ENCODE measurements at places on chromosomes 5 and 9. TPM values are rescaled to one million over a fixed set of nuclear protein-coding genes. Genes with fewer than 3 reads are reported as not detected.

EIF4E1B gene
- not detected for total RNA-seq

CYLC2 gene
- total RNA-seq = not detected

OBP2B gene
- total RNA-seq = not detected

GGTA1 gene
- total RNA-seq = not detected

- H3K4me1 ChIP-seq = no peaks in the 10 kb centered on the region
- H3K27me3 ChIP-seq = no peaks in the 10 kb centered on the region
- no peaks in the 10 kb centered on the region for H3K36me3 ChIP-seq
- DNase-seq = no peak
These were observed 44.2 kb downstream of the SNX30 start for GRCh38 chr9:112794731-112795130.

- H3K36me3 ChIP-seq = peaks cover 64% of the 10 kb centered on the region
- H3K27ac ChIP-seq = no peak overlapping the region
- no peaks in the 10 kb centered on the region for H3K27me3 ChIP-seq
These were observed 70.6 kb downstream of the SMARCA2 start for GRCh38 chr9:2085716-2086115.

- H3K27me3 ChIP-seq = no peaks in the 10 kb centered on the region
- peaks cover 16% of the 10 kb centered on the region for H3K4me1 ChIP-seq
- no peaks in the 10 kb centered on the region for H3K36me3 ChIP-seq
- H3K27ac ChIP-seq = no peak overlapping the region
These were observed 12.5 kb downstream of the RGS3 start for GRCh38 chr9:113475992-113476391.

DNA sequence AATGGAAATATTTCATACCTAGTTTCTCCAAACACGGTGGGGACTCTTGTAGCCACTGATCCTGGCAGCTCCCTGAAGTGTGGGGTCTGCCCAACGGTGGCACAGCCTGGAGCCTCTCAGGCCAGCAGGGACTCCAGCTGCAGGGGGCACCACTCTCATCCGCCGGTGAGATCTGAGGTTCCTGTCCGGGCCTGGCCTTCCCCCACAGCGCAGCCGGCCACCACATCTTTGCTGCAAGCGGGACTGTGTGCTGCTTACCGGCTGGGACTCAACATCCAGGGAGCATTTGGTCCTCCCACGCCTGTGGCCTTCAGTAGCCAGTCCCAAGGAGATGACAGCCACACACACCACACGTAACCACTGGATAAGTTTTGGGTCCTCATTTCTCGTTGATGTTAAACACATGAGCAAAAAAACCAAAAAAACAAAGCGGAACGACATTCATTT lies 7.7 kb upstream of the NKX2-5 start:
- no peaks in the 10 kb centered on the region for H3K36me3 ChIP-seq
- peaks cover 99% of the 10 kb centered on the region for H3K27me3 ChIP-seq
- H3K27ac ChIP-seq = no peak overlapping the region

DNA sequence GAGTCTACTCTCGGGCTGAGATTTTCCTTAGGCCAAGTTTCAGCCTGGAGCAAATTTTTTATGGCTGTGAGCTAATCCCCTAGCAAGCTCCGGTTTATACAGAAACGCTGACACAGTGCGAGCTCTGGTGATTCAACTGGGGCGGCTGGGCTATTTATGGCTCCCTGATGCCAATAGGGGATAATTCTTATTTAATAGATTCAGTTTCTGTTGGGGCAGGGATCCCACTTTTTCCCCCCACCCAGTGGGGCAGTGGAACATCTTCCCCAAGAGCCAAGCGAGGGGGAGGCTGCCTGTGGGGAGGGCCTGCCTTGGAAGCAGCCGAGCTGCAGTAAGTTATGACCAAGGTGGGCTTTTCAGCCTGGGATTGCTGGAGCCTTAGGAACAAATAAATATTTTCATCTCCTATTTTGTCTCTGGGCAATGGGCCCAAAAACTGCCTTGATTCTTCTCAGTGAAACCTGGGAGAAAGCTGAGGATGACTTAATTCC lies 129.1 kb downstream of the MACROH2A1 start:
- H3K36me3 ChIP-seq = no peaks in the 10 kb centered on the region
- no peak overlapping the region for H3K4me3 ChIP-seq
- H3K27ac ChIP-seq = no peak overlapping the region
- no peak for DNase-seq
- peaks cover 30% of the 10 kb centered on the region for H3K4me1 ChIP-seq
- peaks cover 9% of the 10 kb centered on the region for H3K27me3 ChIP-seq

- H3K4me1 ChIP-seq = peaks cover 9% of the 10 kb centered on the region
- H3K4me3 ChIP-seq = no peak overlapping the region
- peak overlapping the region; percentile 81 for H3K27ac ChIP-seq
- H3K27me3 ChIP-seq = no peaks in the 10 kb centered on the region
- DNase-seq = no peak
These were observed 52.3 kb downstream of the NLN start for GRCh38 chr5:65774346-65774745.

DNA sequence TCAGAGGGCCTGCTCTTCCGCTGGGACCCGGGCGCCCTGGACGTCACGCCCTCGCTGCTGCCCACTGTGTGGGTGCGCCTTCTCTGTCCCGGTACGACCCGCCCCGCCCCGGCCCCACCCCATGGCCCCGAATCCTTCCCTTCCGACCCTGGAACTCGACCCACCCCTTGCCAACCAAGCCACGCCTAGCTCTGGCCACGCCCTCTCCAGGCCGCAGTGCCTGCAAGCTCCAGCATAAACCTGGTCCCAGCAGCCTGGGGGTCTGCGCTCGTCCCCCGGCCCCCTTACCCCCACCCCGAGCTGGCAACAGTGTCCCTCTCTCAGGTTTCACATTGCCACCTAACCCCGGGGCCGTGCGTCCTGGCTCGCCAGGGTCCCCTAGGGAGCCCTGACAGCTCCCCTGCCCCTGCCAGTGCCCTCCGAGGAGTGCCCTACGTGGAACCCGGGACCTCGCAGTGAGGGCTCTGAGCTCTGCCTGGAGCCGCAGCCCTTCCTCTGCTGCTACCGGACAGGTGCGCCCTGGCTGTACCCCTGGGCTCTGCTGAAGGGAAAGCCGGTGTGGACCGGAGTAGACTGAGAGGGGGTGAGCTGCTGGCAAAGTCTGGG lies 3.4 kb downstream of the ADGRD2 start:
- H3K27me3 ChIP-seq = peaks cover 53% of the 10 kb centered on the region
- H3K27ac ChIP-seq = no peak overlapping the region
- H3K4me3 ChIP-seq = no peak overlapping the region
- no peak for DNase-seq

- H3K4me3 ChIP-seq = no peak overlapping the region
- H3K27ac ChIP-seq = no peak overlapping the region
- H3K36me3 ChIP-seq = no peaks in the 10 kb centered on the region
- DNase-seq = no peak
- H3K4me1 ChIP-seq = peaks cover 17% of the 10 kb centered on the region
These were observed 31.6 kb downstream of the TNFSF8 start for GRCh38 chr9:114898741-114899140.

- no peaks in the 10 kb centered on the region for H3K4me1 ChIP-seq
- DNase-seq = no peak
- peaks cover 20% of the 10 kb centered on the region for H3K27me3 ChIP-seq
- H3K36me3 ChIP-seq = no peaks in the 10 kb centered on the region
These were observed 15.5 kb upstream of the FAF2 start for GRCh38 chr5:176432707-176433106.

- DNase-seq = no peak
- H3K4me3 ChIP-seq = no peak overlapping the region
- H3K27ac ChIP-seq = no peak overlapping the region
These were observed 164.5 kb downstream of the GAS1 start for GRCh38 chr9:86782831-86783230.

GRCh38 chr9:5554254-5554653 lies 43.9 kb downstream of the PDCD1LG2 start:
- no peak overlapping the region for H3K27ac ChIP-seq
- H3K4me1 ChIP-seq = peaks cover 9% of the 10 kb centered on the region
- H3K27me3 ChIP-seq = no peaks in the 10 kb centered on the region
- no peak for DNase-seq
- no peak overlapping the region for H3K4me3 ChIP-seq
- H3K36me3 ChIP-seq = no peaks in the 10 kb centered on the region

- H3K27me3 ChIP-seq = no peaks in the 10 kb centered on the region
- no peak overlapping the region for H3K4me3 ChIP-seq
- no peaks in the 10 kb centered on the region for H3K4me1 ChIP-seq
- H3K36me3 ChIP-seq = peaks cover 5% of the 10 kb centered on the region
- no peak for DNase-seq
These were observed 22.4 kb downstream of the ARPC5L start for GRCh38 chr9:124884376-124884775.

DNA sequence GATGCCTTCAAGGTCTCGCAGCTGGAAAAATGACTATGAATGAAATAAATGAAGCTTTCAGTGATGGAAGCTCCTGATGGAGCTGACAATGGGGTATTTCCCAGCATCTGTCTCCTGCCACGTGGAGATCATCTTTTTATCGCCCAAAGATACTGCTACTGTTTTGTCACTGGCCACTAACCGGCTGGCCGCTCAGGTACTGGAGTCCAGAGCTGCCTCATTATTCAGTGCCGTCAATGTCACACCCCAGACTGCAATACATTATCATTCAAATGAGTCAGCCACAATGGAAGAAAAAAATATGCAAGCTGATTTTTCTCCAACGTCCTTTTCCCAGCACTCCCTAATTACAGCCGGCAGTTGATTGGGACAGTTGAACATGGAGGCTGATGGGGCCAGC lies 280.4 kb downstream of the ZSWIM6 start:
- H3K27me3 ChIP-seq = peaks cover 10% of the 10 kb centered on the region
- no peaks in the 10 kb centered on the region for H3K36me3 ChIP-seq
- no peak overlapping the region for H3K27ac ChIP-seq

DNA sequence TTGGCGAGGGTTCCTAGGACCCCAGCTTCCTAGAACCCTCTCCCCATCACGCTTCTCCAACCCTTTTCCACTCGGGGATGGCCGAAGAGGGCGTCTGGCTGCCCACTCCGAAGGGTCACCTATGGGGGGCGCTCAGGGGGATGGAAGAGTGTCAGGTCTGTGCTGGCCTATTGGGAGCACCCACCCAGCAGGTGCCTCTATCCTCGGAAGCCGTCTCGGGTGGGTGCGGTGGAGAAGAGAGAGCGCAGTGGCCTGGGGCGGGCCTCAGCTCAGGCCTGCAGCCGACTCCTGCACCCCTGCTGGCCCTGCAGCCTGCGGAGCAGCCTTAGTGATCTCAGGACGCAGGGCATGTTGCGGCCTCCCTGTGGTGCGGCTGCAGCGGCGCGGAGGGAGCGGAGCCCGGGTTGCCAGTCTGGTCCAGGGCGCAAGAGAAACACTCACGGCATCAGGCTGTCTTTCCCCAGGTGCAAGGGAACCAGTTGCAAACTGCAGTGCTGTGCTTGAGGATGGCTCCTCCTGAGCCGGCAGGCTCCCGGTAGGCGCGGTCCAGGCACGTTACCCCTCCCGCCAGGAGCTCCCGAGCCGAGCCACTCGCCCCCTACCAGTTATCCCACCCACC lies 1.5 kb upstream of the IRX2 start:
- H3K27ac ChIP-seq = peak overlapping the region; percentile 88
- peaks cover 50% of the 10 kb centered on the region for H3K27me3 ChIP-seq
- peaks cover 38% of the 10 kb centered on the region for H3K4me1 ChIP-seq
- peaks cover 14% of the 10 kb centered on the region for H3K36me3 ChIP-seq
- no peak for DNase-seq
- peak overlapping the region; percentile 90 for H3K4me3 ChIP-seq

- no peaks in the 10 kb centered on the region for H3K36me3 ChIP-seq
- H3K4me3 ChIP-seq = no peak overlapping the region
- no peaks in the 10 kb centered on the region for H3K4me1 ChIP-seq
These were observed 160.2 kb downstream of the SH3GL2 start for GRCh38 chr9:17739022-17739421.

DNA sequence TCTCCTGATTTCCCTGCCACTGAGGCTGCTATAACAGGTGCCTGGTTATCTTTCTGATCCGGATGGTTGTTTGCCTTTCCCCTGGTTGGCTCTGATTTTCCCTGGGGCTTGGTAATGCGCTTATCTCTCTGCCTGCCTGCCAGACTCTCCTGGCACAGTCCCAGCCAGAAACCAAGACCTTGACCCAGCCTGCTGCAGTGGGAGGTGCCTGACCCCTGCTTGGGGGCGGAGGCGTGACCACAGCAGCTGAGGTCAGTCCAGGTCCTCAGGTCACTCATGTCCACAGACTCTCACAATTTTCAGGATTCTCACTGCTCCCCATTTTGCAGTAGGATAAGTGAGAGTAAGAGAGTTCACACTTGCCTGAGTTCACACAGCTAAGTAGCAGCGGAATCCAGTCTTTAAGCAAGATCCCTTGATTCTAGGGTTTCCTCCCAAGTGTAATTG lies 24.4 kb upstream of the SYNPO start:
- DNase-seq = no peak
- peak overlapping the region; percentile 26 for H3K4me3 ChIP-seq
- peaks cover 5% of the 10 kb centered on the region for H3K27me3 ChIP-seq
- peaks cover 4% of the 10 kb centered on the region for H3K36me3 ChIP-seq
- H3K4me1 ChIP-seq = peaks cover 54% of the 10 kb centered on the region
- peak overlapping the region; percentile 11 for H3K27ac ChIP-seq

- no peaks in the 10 kb centered on the region for H3K36me3 ChIP-seq
- H3K4me3 ChIP-seq = no peak overlapping the region
- H3K27ac ChIP-seq = no peak overlapping the region
- H3K4me1 ChIP-seq = peaks cover 14% of the 10 kb centered on the region
These were observed 21.2 kb downstream of the MEGF9 start for GRCh38 chr9:120692901-120693699.

GRCh38 chr5:104815212-104815611 lies 1252.6 kb upstream of the NUDT12 start:
- no peak overlapping the region for H3K27ac ChIP-seq
- H3K4me1 ChIP-seq = no peaks in the 10 kb centered on the region
- H3K36me3 ChIP-seq = no peaks in the 10 kb centered on the region
- H3K4me3 ChIP-seq = no peak overlapping the region
- no peaks in the 10 kb centered on the region for H3K27me3 ChIP-seq

GRCh38 chr5:134091626-134092121 lies 22.8 kb upstream of the TCF7 start:
- peaks cover 26% of the 10 kb centered on the region for H3K4me1 ChIP-seq
- no peaks in the 10 kb centered on the region for H3K36me3 ChIP-seq
- no peak overlapping the region for H3K4me3 ChIP-seq
- peaks cover 3% of the 10 kb centered on the region for H3K27me3 ChIP-seq
- no peak for DNase-seq
- H3K27ac ChIP-seq = no peak overlapping the region

All from type B pancreatic cell (in vitro differentiated cells).